CD4-positive, alpha-beta T cell treated with Interleukin-4 for 4 hours (primary cell): ENCODE measurements at places on chromosomes 2 and 18.
A peak's percentile ranks its signal among the peaks of the same experiment; 100 is the strongest.

DNA sequence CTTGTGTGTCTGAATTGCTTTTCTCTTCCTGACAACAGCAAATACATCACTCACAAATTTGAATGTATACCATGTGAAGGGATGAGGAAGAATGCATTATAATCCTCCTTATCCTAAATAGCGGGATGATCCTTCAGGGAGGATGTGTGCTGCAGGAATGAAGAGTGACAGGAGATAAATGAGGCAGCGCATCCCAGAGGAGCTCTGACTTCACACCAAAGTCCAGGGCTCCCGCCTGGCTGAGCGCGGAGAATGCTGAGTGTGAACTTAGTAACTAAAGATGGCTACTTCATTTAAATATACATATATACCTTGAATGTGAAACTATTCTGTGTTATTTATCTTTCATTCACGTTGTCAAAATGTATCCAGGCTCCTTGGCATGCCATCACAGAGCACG lies 145.2 kb upstream of the TPO start:
- DNase-seq = no peak

DNA sequence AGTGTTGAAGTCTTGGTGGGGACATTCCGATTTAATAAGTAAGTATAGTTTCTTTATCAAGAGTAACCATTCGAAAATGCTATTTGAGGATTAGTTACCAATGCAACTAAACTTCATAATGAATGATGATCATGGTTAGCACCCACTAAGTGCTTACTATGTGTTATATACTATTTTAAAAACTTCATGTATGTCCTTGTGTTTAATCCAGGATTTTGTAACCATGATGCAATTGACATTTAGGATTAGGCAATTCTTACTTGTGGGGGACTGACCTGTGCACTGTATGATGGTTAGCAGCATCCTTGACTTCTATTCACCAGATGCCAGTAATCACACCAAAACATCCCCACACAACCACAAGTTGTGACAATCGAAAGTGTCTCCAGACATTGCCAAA lies 859.9 kb upstream of the FSHR start:
- no peak for DNase-seq

GRCh38 chr2:149828520-149829210 lies 241.1 kb upstream of the MMADHC start:
- DNase-seq = no peak

GRCh38 chr2:75539955-75540716 lies 20.6 kb downstream of the EVA1A start:
- no peak for DNase-seq

DNA sequence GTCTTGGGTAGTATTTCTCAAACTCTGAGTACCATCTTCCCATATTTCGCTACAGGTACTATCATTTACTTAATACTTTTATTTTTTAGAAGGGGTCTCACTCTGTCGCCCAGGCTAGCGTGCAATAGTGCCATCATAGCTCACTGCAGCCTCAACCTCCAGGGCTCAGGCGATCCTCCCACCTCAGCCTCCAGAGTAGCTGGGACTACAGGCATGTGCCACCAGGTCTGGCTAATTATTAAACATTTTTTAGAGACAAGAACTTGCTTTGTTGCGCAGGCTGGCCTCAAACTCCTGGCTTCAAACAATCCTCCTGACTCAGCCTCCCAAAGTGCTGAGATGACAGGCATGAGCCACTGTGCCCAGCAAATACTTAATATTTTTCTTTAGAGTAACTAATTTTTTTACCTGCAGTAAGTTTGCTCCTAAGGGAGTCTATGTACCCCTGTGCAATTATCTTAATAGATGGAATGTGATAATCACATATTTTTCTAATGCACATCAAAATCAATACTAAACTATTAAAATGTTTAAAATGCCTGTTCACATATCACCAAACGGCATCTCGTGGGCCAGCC lies 100.6 kb upstream of the ST3GAL5 start:
- no peak for DNase-seq

GRCh38 chr2:113258471-113259147 lies 20.1 kb downstream of the PAX8 start:
- no peak for DNase-seq

GRCh38 chr18:68532328-68532885 lies 182.5 kb downstream of the TMX3 start:
- peak; percentile 1 for DNase-seq

DNA sequence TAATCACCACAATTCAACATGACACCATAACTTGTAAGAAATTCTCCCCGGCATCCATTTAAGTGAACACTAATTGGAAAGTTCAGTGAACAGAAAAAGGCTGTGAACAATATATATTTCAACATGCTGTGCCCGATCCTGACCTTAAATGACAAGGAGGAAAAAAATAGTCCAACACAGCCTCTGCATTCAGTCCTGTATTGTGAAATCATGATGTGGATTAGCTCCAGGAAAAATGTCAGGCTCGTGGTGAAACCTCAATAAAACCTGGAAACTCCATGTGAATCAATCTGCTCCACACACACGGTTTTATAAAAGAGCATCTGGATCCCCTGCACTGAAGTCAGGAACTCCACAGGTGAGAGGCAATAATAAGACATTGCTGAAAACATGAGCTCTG lies 145.4 kb upstream of the SPOPL start:
- no peak for DNase-seq

- peak; percentile 55 for DNase-seq
Observed at GRCh38 chr2:55618275-55619055, 1.0 kb upstream of the PPP4R3B start.

GRCh38 chr2:172021955-172022354 lies 22.2 kb downstream of the METAP1D start:
- no peak for DNase-seq

DNA sequence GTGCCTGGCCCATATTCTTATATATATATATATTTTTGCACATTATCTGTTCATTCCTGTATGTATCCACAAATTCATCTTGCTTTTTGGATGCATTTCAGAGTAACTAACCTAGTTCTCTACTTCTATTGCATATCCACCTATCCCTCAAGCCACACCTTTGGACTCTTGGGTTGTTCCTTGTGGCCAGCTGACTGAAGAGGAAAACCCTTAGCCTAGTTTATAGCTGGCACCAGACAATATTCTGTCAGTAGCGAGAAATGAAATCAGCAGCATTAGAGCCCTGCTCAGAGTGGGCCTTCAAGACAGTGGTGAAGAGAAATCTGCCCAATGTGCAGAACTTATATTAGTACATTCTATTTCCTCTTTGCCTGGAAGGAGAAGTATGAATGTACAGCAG lies 19.6 kb upstream of the ALMS1 start:
- no peak for DNase-seq

DNA sequence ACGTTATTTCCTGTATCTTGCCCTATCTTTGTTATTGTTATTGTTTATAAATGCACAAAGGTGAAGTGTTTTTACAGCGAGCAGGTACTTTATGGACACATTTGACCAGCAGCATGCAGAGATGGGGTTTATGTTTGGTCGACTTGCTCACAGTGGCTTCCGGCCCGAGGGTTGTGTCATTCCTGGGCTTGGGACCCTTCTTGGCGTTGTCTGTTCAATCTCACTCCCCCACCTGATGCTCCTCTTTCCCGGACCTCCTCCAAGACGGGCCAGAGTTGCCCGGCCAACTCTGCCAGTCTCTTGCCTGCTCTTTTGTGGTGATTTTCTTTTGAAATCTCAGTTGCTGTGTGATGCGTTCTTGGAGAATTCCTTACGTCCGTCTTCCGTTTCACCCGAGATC lies 153.9 kb downstream of the TWIST2 start:
- DNase-seq = no peak

- DNase-seq = no peak
Observed at GRCh38 chr2:37769551-37769950, 98.1 kb upstream of the CDC42EP3 start.

- peak; percentile 72 for DNase-seq
Observed at GRCh38 chr2:218852911-218853667, 6.5 kb upstream of the WNT6 start.

DNA sequence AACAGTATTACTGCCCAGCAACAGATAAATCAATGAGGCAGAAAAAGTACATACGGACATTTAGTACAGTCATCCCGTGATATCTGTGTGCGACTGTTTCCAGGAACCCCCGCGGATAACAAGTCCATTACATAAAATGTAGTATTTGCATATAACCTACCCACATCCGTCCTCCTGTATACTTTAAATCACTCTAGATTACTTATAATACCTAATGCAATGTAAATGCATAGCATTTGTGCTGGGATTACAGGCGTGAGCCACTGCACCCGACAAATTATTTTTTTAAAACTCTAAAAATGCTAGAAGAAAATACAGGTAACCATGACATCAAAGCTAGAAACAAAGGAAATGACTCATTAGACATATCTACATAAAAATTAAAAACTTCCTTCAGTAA lies 91.6 kb downstream of the FAM161A start:
- peak; percentile 59 for DNase-seq

DNA sequence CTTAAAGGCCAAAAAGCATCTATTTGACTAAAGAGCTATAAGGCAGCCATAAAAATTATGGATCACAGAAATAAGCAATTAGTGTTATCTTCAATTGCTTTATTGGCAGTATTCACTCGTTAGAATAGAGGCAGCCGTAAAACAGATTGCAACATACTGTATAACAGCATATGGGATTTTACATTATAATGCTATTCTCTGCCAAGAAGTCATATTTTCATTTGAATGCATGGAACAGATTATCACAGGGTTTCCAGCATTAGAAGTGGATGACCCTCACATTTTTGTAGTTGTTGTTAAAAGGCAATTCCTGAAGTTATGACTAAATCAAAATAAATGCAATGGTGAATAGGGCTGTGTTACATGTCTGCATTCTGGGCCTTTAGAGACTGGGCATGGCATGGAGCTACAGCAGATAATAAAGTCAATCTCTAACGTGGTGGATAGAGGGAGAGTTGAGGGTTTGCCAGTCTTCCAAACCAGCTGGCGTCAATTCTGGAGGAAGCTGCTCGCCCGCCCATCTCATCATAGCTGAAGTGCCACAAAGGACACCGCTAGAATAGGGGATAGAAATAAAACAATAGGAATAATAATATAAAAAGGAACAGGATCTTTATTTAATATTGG lies 155.4 kb upstream of the VRK2 start:
- no peak for DNase-seq

- DNase-seq = no peak
Observed at GRCh38 chr2:179265082-179265510, 464 bp upstream of the SESTD1 start.

DNA sequence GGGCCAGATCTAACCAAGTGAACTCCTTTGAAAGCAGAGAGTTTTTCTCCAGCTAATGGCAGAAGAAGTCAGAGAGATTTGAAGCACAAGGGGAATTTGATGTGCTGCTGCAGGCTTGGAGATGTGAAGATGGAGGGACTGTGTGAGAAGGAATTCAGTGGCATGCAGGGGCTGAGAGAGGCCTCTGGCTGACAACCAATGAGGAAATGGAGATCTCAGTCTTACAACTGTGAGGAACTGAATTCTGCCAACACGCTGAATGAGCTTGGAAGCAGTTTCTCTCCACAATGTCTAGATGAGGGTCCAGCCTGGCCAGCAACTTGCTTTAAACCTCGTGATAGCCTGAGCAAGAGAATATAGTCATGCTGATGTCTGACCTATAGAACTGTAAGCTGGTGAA lies 224.1 kb upstream of the DPP10 start:
- no peak for DNase-seq

DNA sequence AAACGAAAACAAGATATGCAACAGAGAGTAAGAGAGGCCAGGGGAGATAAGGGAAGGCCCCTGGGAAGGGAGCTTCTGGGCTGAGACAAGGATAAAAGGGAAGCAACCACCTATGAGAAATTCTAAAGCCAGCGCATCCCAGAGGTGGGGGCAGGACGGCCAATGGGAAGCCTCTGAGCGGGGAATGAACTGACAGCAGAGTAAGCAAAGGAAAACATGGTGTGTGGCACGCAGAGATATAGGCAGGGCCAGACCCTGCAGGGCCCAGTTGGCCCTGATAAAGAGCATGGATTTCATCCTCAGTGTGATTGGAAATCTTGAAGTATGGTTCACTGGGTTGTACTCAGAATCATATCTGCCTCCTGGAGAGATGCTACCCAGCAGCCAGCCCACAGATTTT lies 78.7 kb downstream of the IRS1 start:
- DNase-seq = no peak

DNA sequence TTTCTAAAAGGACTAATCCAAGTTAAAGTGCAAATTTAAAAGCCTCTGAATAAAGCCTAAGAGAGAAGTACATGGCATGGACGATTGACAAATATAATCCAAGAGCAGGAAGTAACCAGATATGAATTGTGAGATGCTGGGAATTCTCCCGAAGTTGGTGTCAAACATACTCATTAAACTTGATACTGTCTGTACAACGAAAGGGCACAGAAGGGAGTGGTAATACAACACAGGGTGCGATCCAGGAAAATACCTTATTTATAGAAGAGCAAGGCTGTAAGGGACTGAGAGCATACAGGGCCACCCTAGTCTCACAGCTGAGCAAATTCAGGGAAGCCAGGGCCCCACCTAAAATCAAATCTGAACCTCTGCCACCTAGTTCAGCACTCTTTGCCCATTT lies 41.6 kb downstream of the SEMA4F start:
- DNase-seq = no peak

- no peak for DNase-seq
Observed at GRCh38 chr2:1663621-1664020, 80.7 kb downstream of the PXDN start.

DNA sequence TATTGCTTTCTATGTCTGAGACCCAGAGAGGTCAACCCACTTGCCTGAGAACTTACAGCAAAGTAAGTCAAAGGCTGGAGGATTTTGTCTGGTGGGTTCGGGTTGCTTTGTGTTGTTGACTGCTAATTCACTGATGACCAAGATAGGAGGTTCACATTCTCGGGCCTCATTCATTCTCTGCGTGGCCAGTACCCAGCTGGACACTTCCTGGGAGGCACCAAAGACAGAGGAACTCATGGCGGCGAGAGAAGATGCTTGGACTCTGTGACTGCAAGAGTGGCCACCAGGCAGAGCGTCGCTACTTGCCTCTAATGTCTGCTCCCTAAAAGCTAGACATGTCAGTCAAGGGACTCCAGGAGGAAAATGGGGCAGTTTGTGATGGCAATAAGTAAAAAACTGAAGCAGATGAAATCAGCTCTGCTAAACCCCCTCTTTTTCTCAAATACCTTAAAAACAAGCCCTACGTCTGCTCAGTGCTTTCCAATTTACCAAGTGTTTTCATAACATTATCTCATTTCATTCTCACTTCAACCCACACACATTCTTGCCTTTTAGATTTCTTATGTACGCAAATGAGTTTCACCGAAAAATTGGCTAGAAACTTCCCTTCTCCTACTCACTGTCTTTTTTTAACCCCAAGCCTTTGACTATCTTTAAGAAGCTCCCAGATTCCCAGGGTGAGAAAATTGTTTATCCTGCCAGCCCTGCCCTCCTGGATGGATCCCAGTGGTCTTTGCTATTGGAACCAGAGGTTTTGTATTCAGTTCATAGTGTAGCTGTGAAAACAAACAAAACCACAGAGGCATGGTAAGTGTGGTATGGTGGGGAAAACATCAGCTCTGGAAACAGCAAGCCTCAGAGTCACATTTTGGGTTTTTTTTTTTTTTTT lies 4.9 kb upstream of the LBH start:
- DNase-seq = peak; percentile 51

DNA sequence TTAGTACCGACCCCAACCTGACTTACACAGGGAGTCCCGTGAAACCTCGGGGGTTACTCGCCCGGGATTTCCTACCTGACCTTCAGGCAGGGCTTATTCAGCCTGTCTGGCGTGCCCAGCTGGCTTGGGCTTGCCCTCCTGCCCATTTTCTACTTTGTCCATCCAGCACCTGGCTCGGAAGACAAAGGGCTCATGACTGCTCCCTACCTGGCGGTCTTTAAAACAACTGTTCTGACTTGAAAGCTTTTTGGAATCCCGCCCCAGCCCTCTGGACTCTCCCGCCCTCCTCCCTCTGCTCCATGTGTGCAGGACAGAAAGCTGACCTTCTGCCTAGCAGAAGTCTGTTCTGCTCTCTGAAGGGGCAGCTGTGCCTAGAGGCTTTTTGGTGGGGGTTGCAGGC lies 43.1 kb downstream of the ACKR3 start:
- no peak for DNase-seq
